ENCODE measurements at places on chromosomes 5 and 9.

GRCh38 chr9:119611565-119611964, 242.3 kb upstream of the BRINP1 start:
- no peak for DNase-seq

DNA sequence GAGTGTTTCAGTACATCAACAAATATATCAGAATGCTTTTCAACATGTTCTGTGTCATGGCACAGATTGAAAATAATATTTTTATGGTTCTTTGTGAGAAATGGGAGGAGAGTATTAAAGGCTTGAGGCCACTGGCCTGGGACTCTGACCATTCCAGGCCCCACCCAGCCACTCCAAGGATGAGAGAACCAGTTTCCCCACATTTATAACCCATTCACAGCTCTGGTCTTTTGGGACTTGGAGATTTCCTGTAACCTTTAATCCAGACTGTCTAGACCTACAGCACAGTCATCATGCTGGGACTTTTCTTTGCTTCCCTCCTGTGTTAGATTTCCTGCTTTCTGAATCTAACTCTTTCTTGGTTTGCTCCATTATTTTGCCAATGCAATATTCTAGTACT, 389.6 kb downstream of the KIAA0825 start:
- DNase-seq, result no peak

GRCh38 chr9:79565245-79565644, 6.5 kb upstream of the TLE4 start:
- DNase-seq, result peak; percentile 4

DNA sequence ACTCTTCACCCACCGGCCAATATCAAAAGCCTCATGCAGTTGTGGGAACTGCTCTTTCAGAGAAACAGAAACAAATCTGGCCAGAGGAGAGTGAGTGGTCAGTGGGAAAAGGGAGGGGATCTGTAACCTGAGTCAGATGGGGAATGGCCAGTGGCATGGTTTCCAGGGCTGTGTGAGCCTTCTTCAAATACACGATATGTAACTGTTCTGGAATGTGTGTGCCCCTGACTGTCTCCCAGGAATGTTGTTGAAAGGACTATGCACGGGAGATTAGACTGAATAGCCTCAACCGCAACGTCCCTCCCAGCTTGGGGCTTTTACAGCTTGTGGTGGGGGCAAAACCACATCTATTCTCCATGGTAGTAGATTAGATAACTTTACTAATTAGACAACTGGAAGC, 60.8 kb downstream of the SH3TC2 start:
- DNase-seq, result no peak

- peak; percentile 77 for DNase-seq
Measured at GRCh38 chr5:95808686-95809413, 13.7 kb downstream of the GLRX start.

- no peak for DNase-seq
Measured at GRCh38 chr9:76215066-76215465, 179.2 kb downstream of the RFK start.

- no peak for DNase-seq
Measured at GRCh38 chr5:30592833-30593232, 600.7 kb upstream of the CDH6 start.

DNA sequence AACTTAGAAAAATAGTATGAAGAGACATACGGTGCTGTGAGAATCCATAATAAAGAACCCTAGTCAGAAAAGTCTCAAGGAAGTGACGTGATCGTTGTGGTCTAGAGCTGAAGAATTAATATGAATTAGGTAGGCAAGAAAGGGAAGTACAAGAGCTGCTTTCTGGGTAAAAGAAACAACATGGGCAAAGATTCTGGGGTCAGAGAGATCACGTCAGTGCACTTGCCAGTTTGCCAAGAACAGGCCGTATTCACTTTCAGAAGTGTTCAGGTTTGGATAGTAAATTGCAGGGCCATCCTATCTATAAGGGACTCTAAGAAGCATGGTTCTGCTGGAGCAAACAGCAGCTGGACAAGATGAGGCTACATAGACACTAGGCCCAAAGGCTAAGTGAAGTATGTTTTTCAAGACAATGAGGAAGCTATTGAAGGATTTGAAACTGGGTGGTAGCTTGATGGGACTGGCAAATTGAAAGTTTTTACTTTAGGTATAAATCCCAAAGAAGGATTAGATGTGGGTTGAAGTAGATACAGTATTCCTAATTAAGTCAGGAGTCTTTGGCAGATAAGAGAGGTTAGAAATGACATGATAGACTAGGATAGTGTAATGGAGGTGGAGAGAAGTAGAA, 4.8 kb upstream of the CHD1 start:
- no peak for DNase-seq

GRCh38 chr5:9726931-9727330, 96.8 kb upstream of the TAS2R1 start:
- DNase-seq, result no peak

DNA sequence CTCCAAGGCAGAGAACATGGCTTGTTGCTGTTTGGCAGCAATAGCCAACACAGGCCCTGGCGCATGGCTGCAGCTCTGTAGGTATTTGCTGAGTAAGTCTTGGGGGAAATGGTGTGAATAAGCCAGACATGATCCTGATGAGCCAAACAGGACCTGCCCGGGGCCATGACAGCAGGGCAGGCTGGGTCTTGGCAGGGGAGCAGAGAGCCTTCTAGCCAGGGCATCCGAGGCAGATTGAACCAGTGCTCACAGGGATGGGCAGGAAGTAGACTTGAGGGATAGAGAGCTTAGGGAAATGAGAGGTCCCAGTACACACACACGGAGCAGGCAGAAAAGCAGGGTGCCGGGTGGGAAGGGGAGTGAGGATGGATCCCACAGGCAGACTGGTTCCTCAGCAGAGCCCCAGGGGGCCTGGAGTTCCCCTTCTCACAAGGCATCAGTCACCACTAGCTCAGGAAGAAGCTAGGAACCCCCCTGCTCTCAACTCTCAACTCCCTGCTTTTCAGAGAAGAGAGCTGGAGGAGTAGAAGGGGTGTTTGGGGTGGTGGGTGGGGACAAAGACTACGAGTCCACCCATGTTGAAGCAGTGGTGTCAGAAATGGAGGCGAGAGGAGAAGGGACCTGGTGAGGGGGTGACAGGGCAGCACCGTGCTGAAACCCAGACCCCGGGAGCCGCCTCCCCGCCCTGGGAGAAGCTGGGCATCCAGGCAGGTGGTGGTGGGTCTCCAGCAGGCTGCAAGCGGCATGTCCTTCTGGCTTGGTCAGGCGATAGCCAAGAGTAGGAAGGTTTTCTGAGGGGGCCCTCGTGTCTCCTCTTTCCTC, 111.1 kb downstream of the RGS3 start:
- DNase-seq, result no peak

DNA sequence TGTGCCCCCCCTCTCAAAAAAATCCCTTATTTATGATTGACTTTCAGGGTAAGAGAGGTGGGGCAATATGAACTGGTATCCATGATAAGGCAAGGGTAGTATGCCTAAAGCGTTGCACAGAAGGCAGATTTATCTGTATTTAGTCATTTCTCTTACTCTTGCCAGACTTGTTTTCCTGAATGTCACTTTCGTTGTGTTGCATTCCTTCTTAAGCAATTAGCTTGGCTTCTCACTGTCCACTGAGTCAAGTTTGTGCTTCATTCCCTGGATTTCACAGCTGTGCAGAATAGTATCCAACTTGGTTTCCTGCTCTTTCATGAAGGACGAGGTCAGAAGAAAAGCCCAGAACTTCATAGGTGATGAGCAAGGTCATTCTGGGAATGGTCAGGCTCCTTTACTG, 301.5 kb upstream of the ACTBL2 start:
- no peak for DNase-seq

DNA sequence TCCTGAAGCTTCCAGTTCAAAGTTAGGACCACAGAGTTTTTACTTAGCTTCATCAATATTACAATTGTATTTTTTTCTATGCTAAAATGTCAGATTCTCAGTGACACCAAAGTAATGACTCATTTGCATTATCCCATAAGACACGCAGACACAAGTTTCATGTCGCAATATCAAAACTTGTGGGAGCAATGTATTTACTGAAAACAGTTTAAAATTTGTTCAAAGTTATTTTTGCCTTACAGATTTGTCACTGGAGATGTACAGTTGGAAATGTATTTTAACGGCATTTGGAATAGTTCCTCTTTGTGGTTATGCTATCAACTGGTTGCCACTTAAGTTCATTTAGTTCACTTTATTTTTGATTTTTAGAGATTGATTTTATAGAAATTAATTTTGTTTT, 36.2 kb upstream of the DAP start:
- no peak for DNase-seq

DNA sequence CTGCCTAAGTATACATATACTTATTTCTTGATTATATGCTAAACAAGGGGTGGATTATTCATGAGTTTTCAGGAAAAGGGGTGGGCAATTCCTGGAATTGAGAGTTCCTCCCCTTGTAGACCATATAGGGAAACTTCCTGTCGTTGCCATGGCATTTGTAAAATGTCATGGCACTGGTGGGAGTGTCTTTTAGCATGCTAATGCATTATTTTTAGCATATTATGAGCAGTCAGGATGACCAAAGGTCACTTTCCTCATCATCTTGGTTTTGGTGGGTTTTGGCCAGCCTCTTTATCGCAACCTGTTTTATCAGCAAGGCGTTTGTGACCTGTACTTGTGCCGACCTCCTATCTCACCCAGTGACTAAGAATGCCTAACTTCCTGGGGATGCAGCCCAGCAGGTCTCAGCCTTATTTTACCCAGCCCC, 80.9 kb downstream of the ALDH7A1 start:
- no peak for DNase-seq

GRCh38 chr9:79043916-79044315, 527.8 kb upstream of the TLE4 start:
- DNase-seq, result no peak

- DNase-seq, result no peak
Measured at GRCh38 chr5:155700333-155700732, 626.6 kb upstream of the SGCD start.
